ENCODE measurements at places on chromosomes 13 and 19. TPM values are rescaled to one million over a fixed set of nuclear protein-coding genes. Genes with fewer than 3 reads are reported as not detected.

Gene CCL25
- not detected for total RNA-seq

Gene ATP1A3
- total RNA-seq = 34.7 TPM

Gene SLC27A5
- 27.1 TPM for total RNA-seq

Gene TSHZ3
- total RNA-seq = 0.05 TPM

Gene FCAR
- total RNA-seq = not detected

Gene TIMM29
- total RNA-seq = 20.3 TPM

Gene RAB3A
- 10.6 TPM for total RNA-seq

Gene ZNF296
- 9.2 TPM for total RNA-seq

Gene HTR2A
- total RNA-seq = not detected

Gene ZSCAN4
- total RNA-seq = not detected

Gene C19orf53
- total RNA-seq = 115 TPM

Gene KIR3DL1
- not detected for total RNA-seq

Gene OR7D2
- total RNA-seq = 0.07 TPM

Gene ATP4A
- 0.27 TPM for total RNA-seq

Gene BBC3
- 45.0 TPM for total RNA-seq

Gene PSG2
- total RNA-seq = not detected

Gene KLK1
- 3.3 TPM for total RNA-seq

Gene THSD8
- total RNA-seq = 33.3 TPM

Gene SMAD9
- 4.3 TPM for total RNA-seq

Gene ZGLP1
- 5.0 TPM for total RNA-seq
